ENCODE measurements at places on chromosomes 3 and 15.

GRCh38 chr15:63348392-63348791, 33.3 kb downstream of the CA12 start:
- peak; percentile 71 for DNase-seq

DNA sequence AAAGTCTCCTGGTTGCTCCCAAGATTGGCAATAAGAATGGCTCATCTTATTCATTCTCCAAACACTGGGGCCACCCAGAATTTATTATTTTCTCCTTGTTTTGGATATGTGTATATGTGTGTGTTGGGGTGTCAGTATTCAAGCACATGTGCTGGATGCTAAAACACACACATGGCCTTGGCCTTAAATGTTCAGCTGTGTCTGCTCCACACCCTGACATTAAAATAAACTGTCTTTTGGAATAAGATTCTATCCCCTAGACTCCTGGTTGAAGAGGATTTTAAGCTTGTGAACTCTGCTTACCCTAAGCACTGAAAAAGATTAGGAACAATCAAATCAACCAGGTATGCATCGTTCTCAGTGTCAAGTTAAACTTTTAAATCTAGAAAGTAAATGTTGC, 382.9 kb upstream of the MCTP2 start:
- no peak for DNase-seq

DNA sequence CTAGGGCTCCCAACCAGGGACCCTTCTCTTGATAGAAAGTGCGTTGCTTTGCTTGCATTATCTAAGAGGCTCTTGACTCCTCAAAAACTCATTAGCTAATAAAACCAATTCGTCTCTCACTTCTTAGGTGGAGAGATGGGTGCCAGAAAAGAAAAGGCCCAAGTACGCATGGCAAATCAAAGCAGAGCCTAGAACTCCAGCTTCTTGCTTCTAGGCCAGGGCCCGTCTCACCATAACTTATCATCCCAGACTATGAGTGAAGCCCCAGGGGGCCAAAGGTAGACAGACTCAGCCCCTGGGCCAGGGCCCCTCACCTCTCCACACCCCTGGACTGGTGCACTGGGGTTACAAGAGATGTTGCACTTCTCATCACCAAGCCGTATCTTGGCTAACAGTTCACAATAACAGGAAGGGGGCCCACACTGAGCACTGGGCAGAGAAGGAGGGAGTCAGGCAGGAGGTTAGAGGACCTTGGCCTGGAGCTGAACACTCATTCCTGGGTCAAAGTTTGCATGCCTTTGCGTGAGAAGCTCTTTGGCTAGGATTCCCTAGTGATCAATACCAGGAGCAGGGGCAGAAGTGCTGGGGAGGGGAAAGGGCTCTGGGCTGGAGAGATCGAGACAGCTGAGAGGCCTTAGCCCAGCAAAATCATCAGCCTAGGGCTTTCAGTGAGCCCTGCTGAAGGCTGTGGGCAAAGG, 5.4 kb upstream of the CYP1A1 start:
- no peak for DNase-seq

GRCh38 chr3:8606701-8607231, 37.8 kb downstream of the SSUH2 start:
- no peak for DNase-seq

DNA sequence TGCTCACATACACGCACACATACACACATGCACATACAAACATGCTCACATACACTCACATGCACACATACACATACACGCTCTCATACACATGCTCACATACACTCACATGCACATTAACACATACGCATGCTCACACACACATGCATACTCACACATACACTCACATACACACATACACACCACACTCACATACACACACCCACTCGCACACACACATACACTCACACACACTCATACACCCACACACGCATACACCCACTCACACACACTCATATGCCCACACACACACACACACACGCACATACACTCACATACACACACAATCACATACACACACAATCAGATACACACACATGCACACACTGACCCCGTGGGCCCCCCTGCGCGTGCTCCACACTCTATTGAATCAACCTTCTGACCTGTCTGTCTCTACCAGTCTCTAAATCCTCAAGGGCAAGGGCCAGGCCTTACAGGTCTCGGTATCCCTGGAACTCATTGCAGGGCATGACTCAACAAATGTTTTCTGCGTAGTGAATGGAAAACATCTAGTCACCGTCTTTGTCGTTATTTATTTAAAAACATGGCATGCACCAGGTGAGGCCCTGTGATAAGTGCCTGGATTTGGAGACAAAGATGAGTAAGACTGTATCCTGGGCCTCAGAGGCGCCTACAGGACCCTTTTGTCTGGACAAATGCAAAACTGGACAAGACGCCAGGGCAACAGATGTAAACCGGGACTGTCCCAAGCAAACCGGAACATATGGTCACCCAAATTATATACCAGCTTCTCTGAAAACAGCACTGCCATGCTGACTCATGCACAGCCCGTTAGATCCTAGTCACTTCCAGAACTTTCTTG, 41.8 kb downstream of the GRK7 start:
- no peak for DNase-seq

Data from lung microvascular endothelial cell (primary cell).